Activated CD4-positive, alpha-beta T cell treated with anti-CD3 and anti-CD28 coated beads for 36 hours (primary cell): ENCODE measurements at places on chromosomes 1 and 21. TPM values are rescaled to one million over a fixed set of nuclear protein-coding genes. Genes with fewer than 3 reads are reported as not detected.

KCNE2 gene
- total RNA-seq = not detected

MIXL1 gene
- not detected for total RNA-seq

EDARADD gene
- total RNA-seq = 4.5 TPM

ITLN2 gene
- not detected for total RNA-seq

ZYG11A gene
- 0.11 TPM for total RNA-seq

GFI1 gene
- total RNA-seq = 47.7 TPM

MFSD2A gene
- total RNA-seq = 12.8 TPM

FBXO44 gene
- total RNA-seq = 20.2 TPM

TENT5C gene
- 6.0 TPM for total RNA-seq

BTBD8 gene
- total RNA-seq = 2.4 TPM

NHLH1 gene
- total RNA-seq = 0.32 TPM

SPRR3 gene
- not detected for total RNA-seq

LRRC8B gene
- 41.5 TPM for total RNA-seq

HSPB7 gene
- not detected for total RNA-seq

AQP10 gene
- not detected for total RNA-seq

LCA5L gene
- total RNA-seq = 0.25 TPM

ZSWIM5 gene
- 0.63 TPM for total RNA-seq

TRMT13 gene
- total RNA-seq = 19.0 TPM

RHBDL2 gene
- not detected for total RNA-seq

IL20 gene
- not detected for total RNA-seq

PGLYRP4 gene
- 0.09 TPM for total RNA-seq
